ENCODE measurements at places on chromosomes 7 and 10.

GRCh38 chr7:41567731-41568114 is 135.2 kb downstream of the INHBA start:
- no peak for DNase-seq

- no peak for DNase-seq
These were observed 32.1 kb downstream of the PFKP start for GRCh38 chr10:3099291-3100092.

GRCh38 chr7:149261316-149261828 is 624 bp upstream of the ZNF783 start:
- DNase-seq, result no peak

DNA sequence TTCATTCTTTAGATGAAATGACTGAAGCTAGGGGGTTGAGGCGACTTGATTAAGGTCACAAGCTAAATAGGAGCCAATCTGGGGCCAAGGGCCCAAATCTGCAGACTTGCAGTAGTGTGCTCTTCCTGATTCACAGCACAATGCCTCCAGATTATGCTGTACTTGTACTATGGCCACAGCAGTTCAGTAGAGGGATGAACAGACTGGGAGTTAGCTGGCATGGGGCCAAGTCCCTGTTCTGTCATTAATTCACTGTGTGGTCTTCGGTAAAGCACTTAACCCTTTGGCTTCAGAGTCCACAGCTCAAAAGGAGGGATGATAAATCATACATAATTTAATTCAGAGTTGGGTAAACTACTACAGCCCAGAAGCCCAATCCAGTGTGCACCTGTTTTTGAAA is 196.8 kb downstream of the XPNPEP1 start:
- no peak for DNase-seq

Data from hematopoietic multipotent progenitor cell treated with erythropoietin and hydrocortisone succinate and interleukin-3 and kit ligand, for 15 days (in vitro differentiated cells).